ENCODE measurements at places on chromosomes 2 and 18. TPM values are rescaled to one million over a fixed set of nuclear protein-coding genes. Genes with fewer than 3 reads are reported as not detected.

The IKZF2 gene
- 22.1 TPM for total RNA-seq

The SMYD1 gene
- total RNA-seq: 0.49 TPM

The LINC00305 gene
- not detected for total RNA-seq

The POTEJ gene
- not detected for total RNA-seq

The UGT1A8 gene
- not detected for total RNA-seq

The HOXD8 gene
- total RNA-seq: 11.9 TPM

The SRD5A2 gene
- not detected for total RNA-seq

The POTEI gene
- total RNA-seq: 0.27 TPM

The BCL2L11 gene
- 13.8 TPM for total RNA-seq

The DNAJC5G gene
- total RNA-seq: not detected

The CYP20A1 gene
- total RNA-seq: 32.6 TPM

The PPIL3 gene
- 35.1 TPM for total RNA-seq

The OTOS gene
- not detected for total RNA-seq
